ENCODE measurements at places on chromosomes 4 and X. TPM values are rescaled to one million over a fixed set of nuclear protein-coding genes. Genes with fewer than 3 reads are reported as not detected.
A peak's percentile ranks its signal among the peaks of the same experiment; 100 is the strongest.

CLDN22 gene
- not detected for total RNA-seq

HTATSF1 gene
- total RNA-seq = 24.5 TPM

IBSP gene
- not detected for total RNA-seq

FGA gene
- not detected for total RNA-seq

CRMP1 gene
- total RNA-seq = not detected

GPR143 gene
- not detected for total RNA-seq

DGKK gene
- total RNA-seq = not detected

ARHGEF6 gene
- total RNA-seq = 33.0 TPM

GLUD2 gene
- total RNA-seq = not detected

NDUFB11 gene
- 73.3 TPM for total RNA-seq

NR0B1 gene
- not detected for total RNA-seq

MTMR8 gene
- total RNA-seq = 4.7 TPM

ACE2 gene
- not detected for total RNA-seq

ART3 gene
- not detected for total RNA-seq

TLR1 gene
- 39.6 TPM for total RNA-seq

- DNase-seq = no peak
Observed at GRCh38 chr4:78205591-78205990, 148.5 kb downstream of the FRAS1 start.

DNA sequence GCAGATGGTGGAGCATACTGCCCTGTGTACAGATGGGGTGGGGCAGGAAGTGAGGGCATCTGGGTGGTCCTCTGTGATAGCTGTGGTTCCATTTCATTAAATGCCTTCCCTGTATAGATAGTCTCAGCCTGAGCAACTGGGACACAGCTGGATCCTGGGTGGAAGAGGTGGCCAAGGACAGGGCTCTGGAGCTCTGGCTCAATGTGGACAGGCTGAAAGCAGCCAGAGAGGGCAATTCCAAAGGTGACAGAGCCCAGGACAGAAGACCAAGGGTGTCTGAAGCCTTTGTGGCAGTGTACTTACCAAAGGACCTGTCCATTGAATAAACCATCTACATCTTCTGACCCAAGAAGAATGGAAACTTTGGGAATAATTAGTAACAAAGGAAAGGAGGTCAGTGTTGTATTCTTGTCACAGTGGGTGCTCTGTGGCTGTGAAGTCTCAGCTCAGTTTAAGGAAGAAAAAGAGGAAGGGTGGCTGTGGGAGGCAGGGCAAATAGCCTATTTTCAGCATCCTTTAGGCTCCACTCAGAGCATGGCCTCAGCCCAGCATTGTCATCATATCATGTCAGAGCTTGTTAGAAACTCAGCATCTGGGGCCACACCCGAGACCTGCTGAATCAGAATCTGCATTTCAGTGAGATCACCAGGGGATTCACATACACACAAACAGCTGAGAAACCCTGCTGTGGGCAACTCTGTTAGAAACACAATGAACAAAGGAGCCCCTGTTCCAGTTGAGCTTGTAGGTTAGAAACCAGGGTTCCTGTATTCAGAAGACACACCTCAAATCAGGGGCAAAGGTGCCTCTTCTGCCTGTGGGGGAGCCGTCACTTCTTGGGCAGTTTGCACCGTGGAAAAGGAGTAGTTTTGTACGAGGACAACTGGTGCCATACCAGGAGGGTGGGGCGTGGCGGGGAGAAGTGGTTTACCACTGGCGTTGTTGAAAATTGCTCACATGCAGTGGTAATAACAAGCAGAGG, 168.6 kb downstream of the PTTG2 start:
- DNase-seq = no peak

DNA sequence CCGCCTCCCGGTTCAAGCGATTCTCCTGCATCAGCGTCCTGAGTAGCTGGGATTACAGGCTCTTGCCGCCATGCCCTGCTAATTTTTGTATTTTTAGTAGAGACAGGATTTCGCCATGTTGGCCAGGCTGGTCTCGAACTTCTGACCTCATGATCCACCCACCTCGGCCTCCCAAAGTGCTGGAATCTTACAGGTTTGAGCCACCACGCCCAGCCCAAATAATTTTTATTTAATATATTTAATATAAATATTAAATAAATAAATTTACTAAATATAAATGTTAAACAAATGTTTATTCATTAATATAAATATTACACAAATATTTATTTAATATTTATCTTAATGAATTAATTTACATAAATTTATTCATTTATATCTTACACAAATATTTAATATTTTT, 120.2 kb downstream of the SHOX start:
- no peak for DNase-seq

- no peak for DNase-seq
Observed at GRCh38 chrX:69038816-69039215, 126.4 kb downstream of the PJA1 start.

DNA sequence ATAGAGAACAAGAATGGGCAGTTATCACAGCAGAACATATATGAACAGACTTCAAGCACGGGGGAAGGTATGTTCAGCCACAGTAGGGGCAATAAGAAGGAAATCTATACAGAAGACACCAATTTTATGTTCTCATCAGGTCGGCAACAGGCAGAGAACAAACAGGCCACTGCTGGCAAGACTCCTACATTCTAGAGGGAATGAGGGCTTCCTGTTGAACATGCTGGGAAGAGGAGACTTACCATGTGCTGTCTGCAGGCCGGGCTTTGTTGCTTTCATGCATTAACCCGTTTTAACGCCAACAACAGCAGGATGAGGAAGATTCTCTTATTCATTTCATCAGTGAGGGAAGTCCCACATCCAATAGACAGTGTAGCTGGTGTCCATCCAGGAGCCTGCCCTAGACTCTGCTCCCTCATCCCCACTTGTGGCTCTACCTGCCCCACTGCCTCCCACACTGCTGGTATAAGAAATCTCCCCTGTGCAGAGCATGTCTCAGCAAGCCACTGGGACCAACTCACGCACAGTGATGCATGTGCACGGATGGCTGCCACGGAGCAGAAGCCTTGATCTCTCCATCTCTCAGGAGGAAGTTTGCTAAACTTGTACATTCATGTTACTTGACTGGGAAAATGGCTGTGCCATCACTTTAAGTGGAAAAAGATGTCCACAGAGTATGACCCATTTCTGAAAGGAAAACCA, 84.5 kb downstream of the ACOX3 start:
- DNase-seq = no peak

DNA sequence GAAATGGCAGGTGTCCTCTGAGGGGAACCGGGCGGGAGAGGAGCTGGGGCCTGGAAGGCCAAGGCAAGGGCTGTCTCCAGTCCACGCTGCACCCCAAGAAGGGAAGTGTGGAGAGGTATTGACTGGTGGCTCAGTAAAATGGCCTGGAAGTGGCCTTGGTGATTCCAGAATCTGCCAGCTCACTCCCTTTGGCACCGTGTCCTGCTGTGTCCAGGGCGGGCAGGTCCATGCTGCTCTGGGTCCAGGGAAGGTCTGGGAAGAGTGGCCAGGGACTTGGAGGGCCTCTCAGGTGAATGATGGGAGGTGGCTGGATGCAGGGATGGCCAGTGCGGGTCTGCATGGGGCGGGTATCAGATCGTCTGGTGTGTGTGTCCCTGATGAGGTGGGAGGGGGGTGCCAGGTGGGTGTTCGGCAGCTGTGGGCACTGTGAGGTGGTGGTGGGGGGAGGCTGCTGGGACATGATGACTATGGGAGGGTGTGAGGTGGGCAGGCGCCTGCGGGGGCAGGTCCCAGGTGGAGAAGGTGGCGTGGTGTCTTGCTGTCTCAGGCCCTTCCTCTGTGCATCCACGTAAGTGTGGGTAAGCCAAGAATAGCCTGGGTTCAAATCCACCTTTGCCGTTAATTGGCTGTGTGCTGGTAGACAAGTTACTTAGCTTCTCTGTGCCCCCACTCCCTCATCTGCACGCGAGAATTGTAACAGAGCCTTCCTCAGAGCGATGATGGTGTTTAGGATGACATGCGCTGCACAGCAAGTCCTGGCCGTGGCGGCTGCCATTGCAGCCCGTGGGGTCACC, 17.7 kb downstream of the RGS12 start:
- no peak for DNase-seq

- no peak for DNase-seq
Observed at GRCh38 chrX:120790118-120790517, 85.5 kb downstream of the CT47B1 start.

- DNase-seq = no peak
Observed at GRCh38 chr4:138344851-138345250, 102.7 kb upstream of the SLC7A11 start.

GRCh38 chr4:18180892-18181291, 159.3 kb upstream of the LCORL start:
- no peak for DNase-seq

GRCh38 chr4:1720163-1720983, 750 bp downstream of the TMEM129 start:
- peak; percentile 50 for DNase-seq

GRCh38 chr4:6524436-6524835, 50.6 kb upstream of the MAN2B2 start:
- DNase-seq = no peak

- DNase-seq = no peak
Observed at GRCh38 chrX:110341189-110342035, 17.2 kb upstream of the RTL9 start.

DNA sequence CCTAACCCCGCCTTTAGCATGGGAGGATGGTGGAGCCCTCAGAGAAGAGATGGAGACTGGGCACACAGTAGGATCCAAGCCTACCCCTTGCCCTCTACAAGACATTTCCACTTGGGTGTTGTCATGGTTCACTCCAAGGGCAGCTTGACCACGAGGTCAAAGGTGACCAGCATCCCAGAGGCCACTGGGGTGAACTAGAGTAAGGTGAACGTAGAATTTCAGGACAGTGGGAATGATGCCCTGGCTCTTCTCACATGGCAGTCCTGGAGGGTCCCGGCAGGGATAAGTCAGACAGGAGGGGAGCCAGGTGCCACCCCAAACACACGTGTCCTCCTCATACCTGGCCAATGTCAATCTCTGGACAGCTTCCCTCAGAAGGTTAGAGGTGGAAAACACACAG, 274.2 kb upstream of the AGTR2 start:
- DNase-seq = no peak

DNA sequence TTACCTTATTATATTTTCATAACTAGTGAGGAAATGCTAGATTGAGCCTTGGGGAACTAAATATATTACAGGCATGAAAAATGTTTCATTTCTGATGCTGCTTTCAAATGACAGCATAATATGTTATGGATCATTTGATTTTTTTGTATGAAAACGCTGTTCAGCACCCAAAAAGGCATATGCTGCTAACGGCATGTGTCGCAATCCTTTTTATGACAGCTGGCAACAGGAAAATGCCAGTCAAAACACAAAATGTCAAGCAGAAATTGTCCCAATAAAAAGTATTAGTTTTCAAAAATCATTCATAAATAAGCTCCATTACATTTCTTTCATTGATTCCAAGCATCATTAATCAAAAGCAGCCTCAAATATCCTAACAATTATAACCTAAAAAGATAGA, 1244.5 kb downstream of the PCDH7 start:
- no peak for DNase-seq

DNA sequence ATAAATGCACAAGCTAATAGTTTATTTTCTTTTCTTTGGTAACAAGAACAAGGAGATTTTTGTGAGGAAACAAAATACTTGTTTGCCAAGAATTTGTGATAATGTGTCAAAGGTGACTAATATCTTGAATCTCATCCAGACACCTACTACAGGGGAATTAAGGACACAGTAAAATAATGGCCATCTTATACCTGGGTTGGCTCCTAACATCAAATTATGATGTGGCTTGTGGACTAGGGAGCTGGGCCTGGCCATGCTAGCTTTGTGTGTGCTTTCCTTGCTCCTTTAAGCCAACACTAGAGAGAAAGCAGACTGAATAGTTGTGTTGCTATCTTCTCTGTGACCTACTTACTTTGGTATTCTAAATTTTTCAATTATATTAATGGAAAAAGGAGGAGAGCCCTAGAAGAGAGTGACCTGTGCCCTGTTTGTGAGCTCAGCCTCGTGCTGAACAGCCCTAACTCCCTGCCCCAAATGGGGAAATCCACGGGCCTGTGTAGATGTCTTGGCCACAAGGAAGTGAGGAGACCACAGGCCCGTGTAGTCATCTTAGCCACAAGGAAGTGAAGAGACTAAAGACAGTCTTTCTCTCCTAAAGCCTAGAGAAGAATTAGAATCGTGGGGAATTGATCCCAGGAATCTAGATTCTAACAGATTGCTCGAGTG, 23.3 kb downstream of the ARHGAP24 start:
- peak; percentile 35 for DNase-seq

GRCh38 chr4:148007792-148008191, 275.9 kb downstream of the ARHGAP10 start:
- no peak for DNase-seq

DNA sequence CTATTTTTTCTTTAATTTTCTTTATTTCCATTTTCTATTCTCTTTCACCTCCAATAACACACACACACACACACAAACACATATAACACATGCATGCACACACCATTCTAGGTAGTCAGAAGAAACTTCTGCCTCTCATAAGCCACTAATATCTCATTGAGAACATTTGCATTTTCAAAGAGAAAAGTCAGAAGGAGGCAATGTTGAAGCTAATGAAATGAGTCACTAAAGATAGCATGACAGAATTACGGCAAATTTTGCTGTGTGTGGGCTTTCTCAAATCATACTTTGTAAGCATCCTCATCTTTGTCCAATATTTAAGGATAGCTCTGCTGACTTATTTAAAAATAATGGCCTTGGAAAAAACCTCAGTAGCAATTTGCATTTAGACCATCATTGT, 291.3 kb downstream of the GUCY2F start:
- DNase-seq = no peak

GRCh38 chr4:13493793-13494192, 9.7 kb upstream of the RAB28 start:
- DNase-seq = no peak

DNA sequence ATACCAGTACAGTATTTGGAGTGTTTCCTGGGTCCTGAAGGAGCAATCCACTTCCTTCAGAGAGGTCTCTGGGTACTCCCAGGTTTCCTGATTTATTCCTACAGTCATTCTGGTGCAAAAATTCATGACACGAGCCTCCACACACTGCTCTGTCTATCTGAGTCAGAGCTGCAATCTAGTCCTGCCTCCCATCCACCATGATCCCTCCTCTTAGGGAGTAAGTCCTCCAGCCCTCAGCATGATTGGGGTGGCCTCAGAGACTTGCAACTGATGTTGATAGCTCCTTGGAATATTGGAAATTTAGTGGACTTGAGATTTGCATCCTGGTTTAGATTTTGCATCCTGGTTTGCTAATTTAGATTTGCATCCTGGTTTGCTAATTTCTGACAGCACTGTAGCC, 20.5 kb downstream of the CNGA1 start:
- no peak for DNase-seq

DNA sequence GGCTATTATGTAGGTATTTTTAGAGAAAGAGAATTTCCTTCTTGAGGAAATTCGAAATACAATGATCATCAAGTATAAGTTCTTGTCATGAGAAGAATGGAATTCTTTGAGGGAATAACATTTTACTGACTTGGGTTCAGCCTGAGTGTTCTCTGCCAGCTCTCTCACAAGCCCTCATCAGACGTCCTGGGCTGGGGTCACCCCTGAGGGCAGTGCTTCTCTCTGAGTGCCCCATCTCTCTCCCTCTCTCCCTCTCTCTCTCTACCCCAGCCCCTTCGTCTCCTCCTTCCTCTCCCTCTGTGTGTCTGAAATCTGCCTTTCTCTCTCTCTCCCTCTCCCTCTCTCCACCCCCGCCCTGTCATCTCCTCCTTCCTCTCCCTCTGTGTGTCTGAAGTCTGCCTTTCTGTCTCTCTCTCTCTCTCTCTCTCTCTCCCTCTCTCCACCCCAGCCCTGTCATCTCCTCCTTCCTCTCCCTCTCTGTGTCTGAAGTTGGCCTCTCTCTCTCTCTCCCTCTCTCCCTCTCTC, 241.7 kb upstream of the PSAPL1 start:
- no peak for DNase-seq

GRCh38 chr4:123856689-123857545, 460.3 kb downstream of the SPRY1 start:
- DNase-seq = no peak

GRCh38 chr4:128166982-128167381, 105.9 kb downstream of the LARP1B start:
- no peak for DNase-seq
